ENCODE measurements at places on chromosomes 12 and 14.

DNA sequence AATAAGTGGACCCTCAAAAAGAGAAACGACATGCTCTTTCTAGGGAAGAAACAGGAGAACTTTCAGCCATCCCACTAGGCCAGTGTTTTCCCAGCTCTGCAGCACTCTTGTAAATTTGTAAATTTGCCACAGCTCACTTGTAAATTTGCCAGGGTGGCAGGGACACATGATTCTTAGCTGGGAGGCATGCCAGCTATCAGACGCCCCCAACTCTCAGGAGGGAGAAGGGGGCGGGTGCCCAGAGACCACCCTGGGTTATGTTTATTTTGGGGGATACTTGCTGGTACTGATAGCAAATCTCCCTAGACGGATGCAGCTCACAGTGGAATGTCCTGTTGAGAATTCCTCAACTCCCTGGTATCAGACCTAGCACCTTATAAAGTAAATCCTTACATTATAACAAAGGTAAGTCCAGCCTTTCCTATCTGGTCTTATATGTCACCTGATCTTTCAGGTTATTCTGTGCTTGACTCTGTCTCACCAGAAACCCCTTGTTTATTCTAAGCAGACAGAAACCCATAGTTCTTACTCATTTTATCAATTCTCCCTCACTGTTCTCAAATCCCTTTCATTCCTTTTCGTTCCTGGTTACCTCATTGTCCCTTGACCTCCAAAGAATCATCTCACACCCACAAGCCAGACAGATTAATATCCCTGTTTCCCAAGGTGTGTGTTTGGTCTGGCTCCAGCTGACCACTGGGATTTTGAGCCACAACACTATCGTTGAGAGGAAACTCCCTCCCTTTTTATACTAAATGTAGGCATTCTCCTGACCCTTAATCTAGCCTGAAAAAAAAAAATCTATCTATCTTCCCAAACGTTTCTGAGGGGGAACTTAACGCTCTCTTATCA is 69.3 kb upstream of the HMGA2 start:
- no peak for DNase-seq

- DNase-seq, result no peak
Observed at GRCh38 chr12:27289414-27289813, 43.2 kb upstream of the BMAL2 start.

GRCh38 chr12:5083955-5084849 is 40.5 kb downstream of the KCNA5 start:
- DNase-seq, result peak; percentile 72

DNA sequence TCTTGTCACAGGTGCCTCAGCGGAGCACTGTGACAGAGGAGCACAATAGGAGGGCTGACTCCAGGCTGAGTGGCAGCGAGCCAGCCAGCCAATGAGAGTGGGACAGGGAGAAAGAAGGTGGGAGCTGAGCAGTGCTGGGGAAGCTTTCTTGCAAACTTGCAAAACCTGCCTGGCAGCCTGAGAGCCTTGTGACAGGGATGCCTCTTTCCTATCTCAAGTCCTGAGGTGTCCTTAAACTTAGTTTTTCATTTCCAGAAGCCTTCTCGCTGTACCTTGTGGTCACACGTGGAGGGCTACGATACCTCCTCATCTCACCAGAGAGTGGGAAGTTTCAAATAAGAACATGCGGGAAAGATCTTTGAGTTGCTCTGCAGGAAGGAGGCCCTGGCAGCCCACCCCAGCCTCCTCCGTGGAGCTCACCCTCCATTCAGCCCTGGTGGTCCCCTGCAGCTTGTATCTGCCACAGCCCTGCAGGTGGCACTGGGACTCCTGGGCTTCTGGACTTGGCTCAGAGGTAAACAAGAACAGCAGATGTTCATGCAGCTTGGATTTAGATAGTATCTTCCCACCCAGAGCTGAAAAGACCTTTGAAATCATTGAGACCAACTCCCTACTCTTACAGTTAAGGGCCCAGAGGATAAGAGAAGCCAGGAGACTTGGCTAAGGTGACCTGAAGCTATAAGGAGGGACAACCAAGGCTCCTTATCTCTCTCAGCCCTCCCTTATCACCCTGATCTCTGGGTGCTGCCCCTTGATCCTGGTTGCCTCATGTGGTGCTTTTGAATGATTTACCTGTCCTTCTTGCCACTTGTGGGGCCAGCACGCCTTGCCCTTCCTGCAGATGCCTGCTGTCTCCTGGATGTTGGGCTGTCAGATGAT is 153.5 kb upstream of the MAX start:
- DNase-seq, result no peak

- DNase-seq, result no peak
Observed at GRCh38 chr14:104786726-104787675, 8.5 kb downstream of the AKT1 start.

- DNase-seq, result no peak
Observed at GRCh38 chr12:12812618-12813119, 477 bp upstream of the DDX47 start.

DNA sequence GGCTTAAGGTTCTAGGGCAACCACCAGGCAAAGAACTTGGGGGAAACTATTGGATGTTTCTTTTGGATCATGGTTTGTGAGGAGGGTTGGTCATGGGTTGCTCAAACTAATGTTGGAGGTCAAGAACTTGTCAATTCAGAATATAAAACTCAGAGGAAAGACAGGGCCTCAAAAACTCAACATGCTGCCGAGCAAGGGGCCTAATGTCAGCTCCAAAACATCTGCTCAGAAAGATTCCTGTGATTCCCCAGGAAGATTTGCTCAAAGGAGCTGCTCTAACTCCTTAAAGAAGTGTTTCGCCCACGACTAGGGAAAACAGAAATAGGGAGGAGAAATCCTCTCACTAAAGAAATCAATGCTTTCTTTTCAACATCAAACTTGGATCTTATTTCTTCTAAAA is 3.7 kb upstream of the IGF1 start:
- DNase-seq, result no peak

All from inflammatory macrophage treated with lipopolysaccharide for 1 hour (primary cell).